ENCODE measurements at places on chromosomes 1 and 21.

DNA sequence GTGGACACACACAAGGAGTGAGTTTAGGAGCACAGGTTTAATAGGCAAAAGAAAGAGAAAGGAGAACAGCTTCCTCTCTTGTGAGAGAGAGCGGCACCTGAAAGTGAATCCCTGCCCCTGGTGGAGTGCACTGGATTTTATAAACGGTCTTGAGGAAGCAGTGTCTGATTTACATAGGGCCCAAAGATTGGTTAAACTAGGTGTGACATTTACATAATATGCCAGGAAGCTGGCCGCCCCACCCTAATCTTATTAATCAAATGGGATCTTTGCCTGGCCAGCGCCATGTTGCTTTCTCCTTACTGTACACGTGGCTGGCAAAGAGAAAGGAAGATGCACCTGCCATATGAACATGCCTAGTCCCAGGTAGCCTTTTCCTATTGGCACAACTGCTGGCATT is 38.7 kb downstream of the CFH start:
- no peak for DNase-seq

- no peak for DNase-seq
These were observed 7.6 kb downstream of the LAPTM5 start for GRCh38 chr1:30749691-30750583.

GRCh38 chr1:222048094-222048595 is 306.3 kb upstream of the DUSP10 start:
- DNase-seq, result no peak

- DNase-seq, result peak; percentile 33
These were observed 35.2 kb downstream of the CCN1 start for GRCh38 chr1:85615586-85616363.

DNA sequence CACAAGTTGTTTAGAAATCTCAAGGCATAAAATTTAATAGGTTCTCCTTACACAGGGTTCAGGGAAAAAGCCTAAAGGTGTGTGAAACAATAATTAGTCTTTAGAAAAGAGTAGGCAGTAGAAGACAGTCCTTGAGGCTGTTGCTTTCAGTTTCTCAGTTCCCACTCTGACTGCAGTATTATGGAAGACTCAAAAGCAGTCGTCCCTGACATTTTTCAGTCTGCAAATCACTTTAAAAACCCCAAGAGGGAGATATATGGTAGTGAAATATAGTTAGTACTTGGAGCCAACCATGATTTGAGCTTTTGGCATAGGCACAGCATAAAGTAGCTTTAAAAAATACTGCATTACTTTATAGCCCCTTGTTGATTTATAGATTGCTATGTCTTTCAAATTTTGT is 299.7 kb downstream of the OLFM3 start:
- DNase-seq, result no peak

DNA sequence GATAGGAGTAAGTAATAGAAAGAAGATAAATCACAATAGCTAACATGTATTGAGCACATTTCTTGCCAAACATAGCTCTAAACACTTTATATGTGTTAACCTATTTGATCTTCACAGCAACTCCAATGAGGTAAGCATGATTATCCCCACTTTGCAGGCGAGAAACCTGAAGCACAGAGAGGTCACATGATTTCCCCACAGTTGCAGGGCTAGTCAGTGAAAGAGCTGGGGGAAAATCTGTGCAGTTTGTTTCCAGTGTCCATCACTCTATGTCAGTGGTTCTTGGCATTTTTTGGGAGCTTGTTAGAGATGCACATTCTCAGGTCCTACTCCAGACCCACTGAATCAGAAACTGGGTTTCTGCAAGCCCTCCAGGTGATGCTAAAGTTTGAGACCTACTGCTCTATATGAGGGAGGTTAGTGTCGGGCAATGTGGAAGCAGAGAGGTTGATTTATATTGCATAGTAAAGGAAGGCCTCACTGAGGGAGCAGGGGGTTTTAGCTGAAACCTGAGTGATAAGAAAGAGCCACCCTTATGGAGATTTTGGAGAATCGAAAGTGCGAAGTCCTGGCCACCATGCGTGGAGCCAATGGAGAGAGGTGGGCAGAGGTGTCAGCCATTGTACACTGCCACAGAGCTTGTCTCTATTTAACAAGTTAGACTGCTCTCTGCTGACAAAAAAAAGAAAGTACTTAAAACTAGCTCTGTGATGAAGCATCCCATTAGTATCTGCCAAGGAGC is 20.9 kb downstream of the MCOLN3 start:
- no peak for DNase-seq

DNA sequence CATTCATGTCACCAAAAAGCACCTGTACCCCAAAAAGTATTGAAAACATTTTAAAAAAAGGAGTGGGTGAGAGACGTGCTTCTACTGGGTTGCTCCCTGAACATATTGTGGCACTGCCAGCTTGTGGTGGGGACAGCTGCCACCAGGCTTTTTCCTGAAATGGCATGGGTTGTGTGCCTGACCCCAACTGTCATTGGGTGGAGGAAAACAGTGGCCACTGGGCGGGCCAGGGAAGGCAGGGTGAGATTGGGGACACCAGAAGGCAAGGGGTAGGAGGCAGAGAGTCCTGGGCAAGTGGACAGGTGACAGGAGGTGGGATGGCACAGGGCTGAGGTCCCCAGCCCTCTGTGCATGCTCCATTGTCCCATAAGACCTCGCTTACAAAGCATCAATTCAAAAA is 55.5 kb downstream of the TGFB2 start:
- DNase-seq, result no peak

- peak; percentile 15 for DNase-seq
These were observed 65.8 kb downstream of the TRIM11 start for GRCh38 chr1:228340686-228341449.

- no peak for DNase-seq
These were observed 4.4 kb downstream of the CHTOP start for GRCh38 chr1:153638261-153638660.

DNA sequence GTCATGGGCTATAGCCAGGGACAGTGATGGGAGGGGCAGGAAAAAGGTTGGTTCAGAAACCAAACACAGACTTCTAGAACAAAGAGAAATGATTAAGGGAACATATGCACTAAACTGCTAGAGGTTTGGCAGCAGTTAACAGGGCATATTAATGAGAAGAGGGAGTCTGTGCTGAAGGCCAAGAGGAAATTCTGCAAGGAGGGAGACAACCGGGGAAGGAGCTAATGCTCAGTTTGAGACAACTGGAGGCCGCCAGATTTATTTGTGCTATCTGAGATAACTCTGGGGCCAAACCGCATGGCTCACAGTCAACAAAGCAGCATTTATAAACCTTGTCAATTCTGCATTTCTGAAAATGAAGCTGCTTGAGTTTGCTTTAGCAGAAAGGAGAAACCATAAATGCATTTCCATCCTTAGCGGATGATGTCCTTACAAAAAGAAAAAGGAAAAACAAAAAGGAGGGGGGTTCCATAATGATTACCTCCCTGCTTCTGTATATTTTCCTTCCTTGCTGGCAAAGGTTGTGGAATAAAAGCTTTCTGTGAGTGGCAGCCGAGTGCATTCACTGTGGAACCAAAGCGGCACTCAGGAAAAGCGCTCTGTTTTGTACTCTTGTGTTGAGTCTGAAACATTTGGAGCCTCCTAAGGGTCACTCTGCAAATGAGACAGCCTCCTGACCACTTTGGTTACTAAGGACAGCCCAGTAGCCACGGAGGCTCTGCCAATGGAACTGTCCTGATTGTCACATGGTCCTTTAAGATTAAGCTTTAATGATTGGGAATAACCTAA is 70.3 kb downstream of the SIM2 start:
- DNase-seq, result peak; percentile 56

GRCh38 chr1:243731974-243732625 is 117.9 kb downstream of the AKT3 start:
- no peak for DNase-seq

- no peak for DNase-seq
These were observed 24.2 kb downstream of the TRABD2B start for GRCh38 chr1:47972864-47973432.

- no peak for DNase-seq
These were observed 110.8 kb downstream of the KCND3 start for GRCh38 chr1:111878649-111879048.

DNA sequence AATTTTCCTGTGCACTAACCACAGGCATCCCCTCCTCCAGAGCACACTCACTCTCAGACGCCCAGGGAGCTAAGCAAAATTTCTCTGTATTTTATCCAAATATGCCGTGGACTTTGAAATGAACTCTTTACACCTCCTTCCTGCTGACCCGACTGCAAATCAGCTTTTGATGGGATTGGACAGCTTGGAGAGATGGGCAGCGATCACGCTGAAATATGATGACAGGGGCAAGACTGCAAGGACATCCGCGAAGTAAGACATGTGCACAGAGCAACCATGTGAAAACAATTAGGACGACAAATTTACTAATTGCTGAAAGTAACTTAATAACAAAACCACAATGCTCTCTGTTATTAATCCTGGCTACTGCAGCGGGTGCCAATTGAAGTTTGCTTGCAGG is 64.6 kb upstream of the CLDN14 start:
- no peak for DNase-seq

DNA sequence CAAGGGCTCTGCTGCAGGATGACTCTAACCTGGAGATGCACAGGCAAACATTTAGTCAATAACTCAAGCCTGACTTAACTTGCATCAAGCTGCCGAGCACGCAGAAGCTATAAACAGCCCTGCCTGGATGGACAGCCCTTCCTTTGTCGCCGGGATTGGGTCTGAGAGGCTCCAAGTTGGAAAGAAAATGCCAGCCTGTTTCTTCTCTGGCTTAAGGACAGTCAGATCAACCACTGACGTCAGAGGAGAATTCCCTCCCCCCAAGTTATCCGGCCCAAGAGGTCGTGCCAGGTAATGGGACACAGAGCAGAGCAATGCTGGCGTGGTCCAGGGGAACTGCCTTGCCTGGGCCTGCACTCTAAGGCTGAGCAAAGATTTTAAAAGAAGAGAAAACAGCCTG is 27.1 kb upstream of the LRRC38 start:
- peak; percentile 43 for DNase-seq

DNA sequence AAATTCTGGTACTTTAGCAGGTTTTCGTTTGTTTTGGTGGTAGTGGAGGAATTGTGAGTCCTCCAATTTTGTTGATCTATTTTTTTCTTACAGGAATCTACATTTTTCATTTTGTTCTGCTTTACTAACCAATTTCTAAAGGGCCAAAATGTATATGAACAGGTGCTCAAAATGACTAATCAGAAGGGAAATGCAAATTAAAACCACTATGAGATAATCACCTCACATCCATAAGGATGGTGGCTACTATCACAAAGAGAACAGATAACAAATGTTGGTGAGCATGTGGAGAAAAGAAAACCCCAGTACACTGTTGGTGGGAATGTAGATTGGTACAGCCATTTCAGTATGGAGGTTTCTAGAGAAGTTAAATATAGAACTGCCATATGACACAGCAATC is 134.2 kb downstream of the LMO4 start:
- DNase-seq, result no peak

DNA sequence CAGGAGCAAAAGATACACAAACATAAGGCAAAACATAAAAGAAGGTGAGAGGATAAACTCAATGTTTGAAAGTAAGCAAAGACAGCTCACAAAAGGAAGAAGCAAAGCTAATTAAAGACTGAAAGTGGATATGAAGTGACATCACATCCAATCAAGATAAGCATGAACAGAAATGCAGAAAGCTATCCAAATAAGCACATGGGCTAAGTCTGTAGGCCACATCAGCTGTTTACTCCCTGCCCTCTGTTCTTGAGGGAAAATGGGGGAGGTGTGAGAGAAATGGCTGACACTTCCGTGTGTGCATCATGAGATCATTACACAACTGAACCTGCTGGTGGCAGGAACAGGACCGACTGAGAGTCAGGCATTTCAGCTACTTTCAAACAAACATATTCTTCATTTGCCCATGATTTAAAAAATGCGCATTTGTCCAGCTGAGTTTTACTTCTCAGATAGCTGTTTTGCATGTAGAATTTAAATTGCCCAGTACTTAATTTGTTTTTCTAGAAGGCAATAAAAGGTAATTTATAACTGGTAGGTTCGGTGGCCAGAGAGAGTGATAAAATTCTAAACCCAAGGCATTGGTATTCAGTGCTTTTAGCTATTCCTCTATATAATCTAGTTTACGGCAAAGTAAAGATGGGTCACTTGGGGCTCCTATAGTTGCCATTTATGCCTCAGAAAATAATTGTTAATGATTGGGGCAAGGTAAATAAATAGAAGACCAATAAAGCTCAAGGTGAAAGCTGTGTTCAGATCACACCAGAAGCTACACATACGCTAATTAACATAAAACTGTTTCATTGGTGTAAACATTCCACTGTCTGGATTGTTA is 27.2 kb upstream of the MAN1A2 start:
- no peak for DNase-seq

DNA sequence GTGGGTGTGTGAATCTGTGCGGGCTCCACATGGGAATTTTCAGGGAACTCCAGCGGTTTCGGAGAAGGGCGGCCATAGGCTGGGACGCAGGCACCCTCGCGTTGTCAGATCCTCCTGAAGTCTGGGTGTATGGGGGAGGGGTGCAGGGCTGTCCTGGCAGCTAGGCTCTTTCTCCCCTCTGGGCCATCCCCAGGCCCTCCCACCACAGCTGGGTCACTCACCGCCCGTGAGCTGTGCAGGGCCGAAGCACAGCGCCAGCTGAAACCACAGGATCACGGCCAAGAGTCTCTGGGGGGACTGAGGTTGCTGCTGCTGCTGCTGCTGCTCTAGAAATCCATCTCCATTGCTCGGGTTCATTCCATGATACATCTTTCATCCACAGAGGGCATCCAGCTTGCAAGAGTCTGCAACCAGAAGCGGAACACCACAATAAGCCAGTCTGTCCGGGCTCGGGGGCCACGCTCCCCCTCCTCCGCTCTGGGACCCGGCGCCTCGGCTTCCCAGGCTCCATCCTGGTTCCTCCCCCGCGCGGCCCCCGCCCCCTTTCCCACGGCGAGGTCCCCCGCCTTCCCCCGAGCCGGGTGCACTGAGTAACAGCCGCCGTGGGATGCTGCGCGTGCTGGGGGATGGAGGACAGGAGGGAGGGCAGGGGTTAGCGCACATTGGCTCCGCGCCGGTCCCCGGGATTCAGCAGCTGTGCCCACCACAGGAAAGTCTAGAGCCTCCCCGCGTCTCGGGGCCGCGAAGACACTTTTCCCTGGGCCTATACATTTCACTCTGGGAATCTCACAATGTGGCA is 720 bp downstream of the SUSD4 start:
- DNase-seq, result peak; percentile 77

DNA sequence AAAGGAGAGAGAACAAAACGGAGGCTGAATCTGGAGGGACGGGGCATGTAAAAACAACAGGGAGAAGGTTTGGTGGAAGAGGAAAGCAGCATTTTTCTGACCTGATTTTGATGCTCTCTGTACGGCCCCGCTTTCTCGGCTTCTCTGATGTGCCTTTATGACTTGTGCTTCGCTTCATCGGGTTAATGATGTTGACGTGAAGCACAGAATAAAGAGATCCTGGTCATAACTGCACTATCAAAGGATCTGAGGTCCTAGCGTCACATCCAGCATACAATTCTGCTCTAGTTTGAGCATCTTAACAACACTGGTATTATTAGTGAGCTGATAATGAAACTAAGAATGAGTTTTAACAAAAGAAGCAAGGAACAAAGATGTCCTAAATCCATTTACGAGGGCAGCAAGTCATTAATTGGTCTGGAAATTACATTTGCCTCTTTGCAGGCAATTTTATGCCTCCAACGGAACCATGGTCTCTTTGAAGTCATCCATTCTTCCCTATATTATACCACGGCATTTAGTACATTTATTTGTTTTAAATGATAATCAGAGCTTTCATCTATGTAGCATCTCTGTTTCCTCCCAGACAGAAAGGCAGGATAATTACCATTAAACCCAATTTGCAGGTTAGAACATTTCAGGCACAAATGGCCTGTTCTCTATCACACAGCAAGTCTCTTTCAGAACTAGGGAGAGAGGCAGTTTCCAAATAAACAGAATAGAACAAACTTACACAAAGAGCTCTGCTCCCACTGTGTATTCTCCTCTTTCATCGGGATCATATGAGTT is 45.3 kb upstream of the B3GALNT2 start:
- no peak for DNase-seq

- peak; percentile 67 for DNase-seq
These were observed 2.6 kb downstream of the HDGF start for GRCh38 chr1:156748670-156749418.
